Stimulated activated CD8-positive, alpha-beta memory T cell treated with anti-CD3 and anti-CD28 coated beads, Interleukin-15, amount 100 ng/mL, for 48 hours (primary cell): ENCODE measurements at places on chromosomes 6 and 20.

DNA sequence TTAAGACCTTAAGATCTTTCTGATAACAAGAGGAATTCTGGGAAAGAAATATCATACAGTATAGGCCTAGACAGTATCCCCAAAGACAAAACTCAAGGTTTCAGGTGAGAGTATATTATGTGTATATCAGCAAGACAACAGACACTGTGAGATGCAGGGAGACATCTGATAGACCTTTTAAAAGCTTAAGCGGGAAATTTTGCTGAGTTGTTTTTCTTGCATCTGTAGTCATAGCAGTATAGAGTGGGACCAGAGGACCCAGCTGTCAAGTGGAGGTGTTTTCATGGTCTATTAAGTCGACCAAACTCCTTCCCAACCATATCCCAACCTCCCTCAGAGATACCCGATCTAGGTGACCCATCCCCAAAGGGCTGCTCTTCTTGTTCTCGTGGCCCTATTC is 98.1 kb upstream of the THEMIS start:
- no peak for DNase-seq

- no peak for DNase-seq
Observed at GRCh38 chr6:166492092-166492741, 94.3 kb downstream of the RAMACL start.

GRCh38 chr6:128098000-128098581 is 197.2 kb upstream of the THEMIS start:
- DNase-seq, result no peak

DNA sequence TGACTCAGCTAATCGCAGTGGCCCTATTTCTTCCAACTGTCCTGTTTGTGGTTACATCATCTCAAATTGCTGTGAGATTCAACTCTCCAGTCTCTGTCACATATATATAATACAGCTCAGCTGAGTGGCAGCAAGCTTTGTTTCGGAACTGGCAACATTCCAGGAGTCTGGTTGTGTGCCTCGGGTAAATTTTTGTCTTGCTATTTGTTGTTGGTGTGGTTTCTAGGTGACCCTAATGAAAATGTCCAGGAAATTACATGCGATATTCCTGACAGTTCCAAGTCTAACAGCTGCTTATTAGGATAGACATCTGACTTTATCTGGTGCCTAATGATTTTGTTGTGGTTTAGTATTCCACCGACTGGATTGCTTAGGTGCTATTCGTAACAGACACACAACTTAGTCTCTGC is 581.8 kb downstream of the CD109 start:
- no peak for DNase-seq

DNA sequence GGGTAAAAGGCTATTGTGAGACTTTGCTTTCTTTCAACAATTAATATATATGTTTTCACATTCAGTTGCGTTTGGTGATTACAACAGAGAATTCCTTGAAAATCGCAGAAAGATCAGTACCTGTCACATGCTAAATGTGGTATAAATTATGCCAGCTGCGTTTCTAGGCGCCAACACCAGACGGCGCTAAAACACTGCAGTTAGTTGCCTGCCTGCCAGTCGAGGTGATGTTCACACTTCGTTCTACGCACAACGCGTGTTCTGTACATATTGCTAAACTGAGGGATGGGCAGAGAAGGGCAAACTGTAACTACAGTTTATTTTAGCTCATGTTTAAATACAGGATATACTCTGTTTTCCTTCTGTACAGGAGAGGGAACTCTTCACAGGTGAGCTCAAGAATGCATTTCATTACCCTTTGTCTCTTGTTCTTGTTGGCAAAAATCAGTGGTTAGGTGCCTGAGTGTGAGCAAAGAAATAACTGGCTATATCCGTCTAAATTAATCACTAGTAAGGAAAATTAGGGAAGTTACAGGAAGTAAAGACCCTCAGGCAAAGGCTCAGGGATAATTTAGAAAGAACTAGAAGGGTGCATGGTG is 100.1 kb upstream of the RGS17 start:
- DNase-seq, result no peak

- no peak for DNase-seq
Observed at GRCh38 chr20:45407067-45407745, 883 bp upstream of the DBNDD2 start.

DNA sequence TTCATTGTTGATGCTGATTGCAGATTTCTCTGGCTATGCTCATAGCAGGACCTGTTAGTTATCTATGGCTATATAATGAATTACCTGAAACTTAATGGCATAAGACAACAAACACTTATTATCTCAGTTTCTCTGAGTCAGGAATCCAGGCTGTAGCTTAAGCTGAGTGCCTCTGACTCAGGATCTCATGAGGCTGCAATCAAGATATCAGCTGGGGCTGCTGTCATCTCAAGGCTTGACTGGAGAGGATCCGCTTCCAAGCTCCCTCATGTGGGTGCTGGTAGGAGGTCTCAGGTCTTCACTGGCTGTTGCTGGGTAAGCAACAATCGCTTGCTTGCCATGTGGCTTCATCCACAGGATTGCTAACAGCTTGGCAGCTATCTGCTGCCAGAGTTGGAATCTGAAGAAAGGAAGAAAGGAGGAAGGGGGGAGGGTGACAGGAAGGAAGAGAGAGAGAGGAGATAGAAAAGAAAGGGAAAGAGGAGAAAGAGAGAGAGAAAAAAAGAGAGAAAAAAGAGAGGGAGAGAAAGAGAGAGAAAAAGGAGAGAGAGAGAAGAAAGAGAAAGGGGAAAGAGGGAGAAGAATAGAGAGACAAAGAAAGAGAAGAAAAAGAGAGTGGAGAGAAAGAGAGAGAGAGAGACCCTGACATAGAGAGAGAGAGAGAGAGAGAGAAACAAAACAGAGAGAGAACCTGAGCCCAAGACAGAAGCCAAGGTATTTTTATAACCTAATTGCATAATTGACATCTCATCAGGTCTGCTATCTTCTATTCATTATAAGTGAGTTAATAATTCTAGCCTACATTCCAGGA is 579.0 kb upstream of the BTBD3 start:
- no peak for DNase-seq

- DNase-seq, result no peak
Observed at GRCh38 chr6:44779130-44779826, 391.8 kb downstream of the CDC5L start.

DNA sequence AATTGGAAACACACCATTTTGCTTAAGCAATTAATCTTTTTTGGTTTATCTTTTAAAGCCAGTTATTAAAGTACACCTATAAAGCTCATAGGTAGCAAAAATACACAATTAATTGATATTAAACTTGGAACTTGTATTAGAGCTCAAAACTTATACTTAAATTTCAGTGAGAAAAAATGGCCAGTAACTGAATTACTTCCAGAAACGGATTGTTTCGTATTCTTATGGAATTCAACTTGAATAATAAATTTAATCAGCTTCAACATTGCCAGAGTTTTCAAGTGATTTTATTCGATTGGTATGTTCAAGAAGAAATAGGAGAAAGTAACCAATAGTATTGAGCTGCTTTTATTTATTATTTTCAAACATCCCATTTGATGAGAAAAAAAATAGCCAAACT is 112.7 kb upstream of the PDE10A start:
- DNase-seq, result no peak

DNA sequence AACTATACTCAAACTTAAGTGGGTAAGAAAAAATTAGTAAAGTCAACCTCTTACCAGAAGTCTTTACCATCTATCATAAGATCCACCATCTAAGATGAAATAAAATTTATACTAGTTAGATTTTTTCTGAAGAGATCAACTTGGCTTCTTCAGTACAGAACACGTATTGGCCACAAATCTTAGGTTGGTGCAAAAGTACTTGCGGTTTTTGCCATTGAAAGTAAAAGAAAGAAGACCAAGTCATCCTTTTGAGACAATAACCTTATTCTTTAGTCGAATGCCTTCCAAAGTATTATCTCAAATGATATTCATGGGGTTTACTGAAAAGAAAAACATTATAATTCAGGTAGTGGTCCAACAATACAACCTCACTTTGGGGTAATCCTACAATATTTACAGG is 292.6 kb upstream of the PTCHD4 start:
- no peak for DNase-seq

DNA sequence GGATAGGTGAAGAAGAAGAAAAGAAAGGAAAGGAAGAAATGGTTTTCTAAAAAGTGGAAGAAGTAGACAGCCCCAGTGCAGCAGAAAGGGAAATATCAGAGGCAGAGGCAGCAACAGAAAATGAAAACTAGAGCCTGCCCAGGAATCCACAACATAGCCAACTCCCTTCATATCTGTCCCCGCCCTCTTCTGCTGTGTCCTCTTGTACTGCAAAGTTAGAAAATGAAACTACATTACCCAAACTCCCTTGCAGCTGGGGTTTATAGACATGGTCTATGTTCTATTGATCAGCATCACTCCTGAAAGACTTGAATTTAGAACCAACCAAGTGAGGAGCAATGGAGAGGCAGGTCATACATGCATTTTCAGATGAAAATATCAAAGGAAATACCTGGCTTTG is 200.5 kb upstream of the PHACTR1 start:
- no peak for DNase-seq

DNA sequence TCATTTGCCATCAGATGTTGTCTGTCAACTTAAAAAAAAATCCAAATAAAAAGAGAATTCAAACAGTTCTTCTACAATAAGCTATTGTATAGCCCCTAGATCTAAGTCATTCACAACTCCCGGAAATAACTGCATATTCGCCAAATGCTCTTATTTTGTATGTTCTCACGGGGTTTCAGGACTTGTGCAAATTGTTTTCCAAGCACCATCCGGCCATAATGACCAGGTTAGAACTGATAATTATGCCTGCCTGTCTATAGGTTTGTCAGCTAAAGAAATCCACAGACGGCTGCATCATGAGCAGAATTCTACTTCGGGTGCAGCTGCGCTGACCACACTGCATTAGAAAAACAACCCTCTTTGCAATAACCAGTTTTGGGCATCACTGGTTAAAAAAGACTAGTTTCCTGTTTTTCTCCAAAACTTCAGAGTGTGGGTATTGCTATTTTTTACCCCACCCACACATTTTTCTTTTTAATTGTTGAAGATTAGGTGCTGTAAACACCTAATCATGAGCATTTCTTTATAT is 87.7 kb downstream of the HIVEP2 start:
- DNase-seq, result no peak

GRCh38 chr6:54617730-54618129 is 228.8 kb upstream of the FAM83B start:
- no peak for DNase-seq

GRCh38 chr6:7254980-7255835 is 57.8 kb downstream of the SSR1 start:
- DNase-seq, result no peak

- DNase-seq, result no peak
Observed at GRCh38 chr20:34983995-34984735, 28.5 kb downstream of the MYH7B start.

GRCh38 chr6:86153521-86153920 is 510.8 kb upstream of the SYNCRIP start:
- no peak for DNase-seq

GRCh38 chr20:62481425-62482145 is 5.8 kb upstream of the GATA5 start:
- DNase-seq, result no peak

GRCh38 chr6:166707045-166707444 is 80.0 kb upstream of the RPS6KA2 start:
- no peak for DNase-seq

DNA sequence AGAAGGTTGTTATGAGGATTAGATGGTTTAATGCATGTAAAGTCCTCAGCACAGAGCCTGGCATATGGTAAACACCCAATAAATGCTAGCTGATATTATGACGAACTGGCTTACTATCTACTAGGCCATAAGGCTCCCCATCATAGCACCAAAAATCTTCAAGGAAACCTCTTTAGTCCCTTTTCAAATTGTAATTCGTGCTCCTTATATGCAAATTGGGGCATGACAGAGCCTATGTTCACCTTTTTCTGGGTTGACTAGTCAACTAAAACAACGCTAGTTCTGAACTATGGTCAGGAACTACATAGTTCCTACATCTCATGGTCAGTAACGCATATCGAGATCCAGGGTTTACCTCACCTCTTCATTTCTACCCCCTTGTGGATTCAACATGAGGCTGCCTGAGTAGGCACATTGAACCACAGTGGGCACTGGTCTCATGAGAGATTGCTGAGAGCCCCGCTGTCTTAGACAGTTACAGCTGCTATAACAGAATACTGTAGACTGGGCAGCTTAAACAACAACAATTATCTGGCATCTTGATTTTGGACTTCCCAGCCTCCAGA is 97.2 kb upstream of the TNFAIP3 start:
- no peak for DNase-seq

GRCh38 chr6:139243536-139243935 is 48.3 kb downstream of the TXLNB start:
- no peak for DNase-seq

DNA sequence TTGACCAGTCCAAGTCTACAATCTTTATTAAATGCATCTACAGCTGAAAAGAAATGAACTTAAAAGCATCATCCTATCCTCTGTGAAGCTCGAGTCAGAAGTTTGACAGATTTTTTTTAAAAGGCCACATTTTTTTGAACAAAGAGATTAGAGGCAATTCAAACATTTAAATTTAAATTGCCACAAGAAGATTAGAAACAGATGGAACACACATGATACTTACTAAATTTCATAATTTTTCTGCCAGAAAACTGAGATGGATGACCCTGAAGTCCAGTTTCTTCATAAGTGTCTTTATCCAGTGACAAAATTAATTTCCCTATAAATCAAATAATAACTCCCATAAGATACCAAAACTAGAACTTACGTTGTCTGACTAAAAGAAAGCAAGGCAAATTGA is 4.3 kb downstream of the RPP40 start:
- DNase-seq, result no peak

- DNase-seq, result no peak
Observed at GRCh38 chr6:5379647-5380242, 118.4 kb downstream of the FARS2 start.

DNA sequence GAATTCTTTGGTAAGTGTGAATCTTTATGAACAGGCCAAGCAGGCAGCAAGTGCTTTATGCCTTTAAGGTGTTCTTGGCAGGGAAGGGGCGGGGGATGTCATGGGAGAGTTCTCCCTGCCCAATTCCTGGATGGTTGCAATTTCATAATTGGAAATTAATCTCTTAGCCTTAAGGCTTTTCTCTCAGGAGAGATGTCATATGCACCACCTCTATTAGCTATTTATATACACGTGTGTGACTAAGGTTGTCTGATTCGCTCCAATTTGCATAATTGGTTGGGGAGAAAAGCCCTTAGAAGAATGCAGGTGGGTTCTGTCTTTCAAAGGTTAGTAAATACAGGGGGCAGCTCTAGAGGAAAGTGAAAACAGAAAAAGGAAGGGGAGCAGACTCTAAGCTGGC is 5.2 kb upstream of the ENPP5 start:
- no peak for DNase-seq
